ENCODE measurements at places on chromosomes 11 and 22. TPM values are rescaled to one million over a fixed set of nuclear protein-coding genes. Genes with fewer than 3 reads are reported as not detected.

PIWIL4 gene
- 1.2 TPM for total RNA-seq

OR51V1 gene
- total RNA-seq, result not detected

MOGAT2 gene
- not detected for total RNA-seq

CCDC116 gene
- not detected for total RNA-seq

IL18 gene
- total RNA-seq, result 30.8 TPM
